ENCODE measurements at places on chromosomes 16 and 17.
A peak's percentile ranks its signal among the peaks of the same experiment; 100 is the strongest.

DNA sequence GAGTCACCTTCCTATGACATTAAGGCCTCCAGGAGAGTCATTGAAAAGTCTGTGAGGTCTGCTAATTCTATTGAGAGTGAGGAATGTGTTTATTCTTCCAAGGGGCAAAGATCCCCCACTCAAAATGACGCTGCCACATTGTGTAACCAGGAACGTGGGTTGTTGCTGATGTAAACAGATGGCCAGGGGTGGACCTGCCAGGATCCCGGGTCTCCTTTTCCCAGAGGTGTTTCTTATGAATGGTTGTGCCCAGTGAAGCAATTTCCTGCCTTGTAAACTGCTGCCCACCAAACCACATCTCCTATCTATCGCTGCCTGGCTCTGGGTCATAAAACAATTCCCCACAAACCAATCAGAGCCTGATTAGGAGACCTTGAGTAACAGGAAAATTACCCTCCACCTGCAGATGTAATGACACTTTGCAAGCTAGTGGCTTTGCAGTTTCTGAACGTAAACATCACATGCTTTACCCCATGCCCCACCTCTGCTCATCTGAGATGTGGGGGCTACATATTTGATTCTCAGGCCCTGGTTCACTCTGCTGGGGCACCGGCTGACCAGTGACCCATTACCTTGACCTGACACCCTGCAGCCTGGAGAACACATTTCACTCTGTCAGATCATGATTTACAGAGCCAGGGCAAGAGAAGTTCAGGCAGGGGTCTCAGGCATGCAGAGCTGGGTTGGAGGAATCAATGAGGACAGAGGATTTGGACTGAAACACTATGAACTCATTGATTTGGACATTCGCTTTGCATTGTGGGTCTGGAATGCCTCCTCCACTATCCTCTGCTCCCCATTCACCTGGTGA is 33.1 kb upstream of the DDX52 start:
- DNase-seq: peak; percentile 3

- DNase-seq: peak; percentile 91
Measured at GRCh38 chr17:50649042-50649908, 14.6 kb downstream of the ABCC3 start.

DNA sequence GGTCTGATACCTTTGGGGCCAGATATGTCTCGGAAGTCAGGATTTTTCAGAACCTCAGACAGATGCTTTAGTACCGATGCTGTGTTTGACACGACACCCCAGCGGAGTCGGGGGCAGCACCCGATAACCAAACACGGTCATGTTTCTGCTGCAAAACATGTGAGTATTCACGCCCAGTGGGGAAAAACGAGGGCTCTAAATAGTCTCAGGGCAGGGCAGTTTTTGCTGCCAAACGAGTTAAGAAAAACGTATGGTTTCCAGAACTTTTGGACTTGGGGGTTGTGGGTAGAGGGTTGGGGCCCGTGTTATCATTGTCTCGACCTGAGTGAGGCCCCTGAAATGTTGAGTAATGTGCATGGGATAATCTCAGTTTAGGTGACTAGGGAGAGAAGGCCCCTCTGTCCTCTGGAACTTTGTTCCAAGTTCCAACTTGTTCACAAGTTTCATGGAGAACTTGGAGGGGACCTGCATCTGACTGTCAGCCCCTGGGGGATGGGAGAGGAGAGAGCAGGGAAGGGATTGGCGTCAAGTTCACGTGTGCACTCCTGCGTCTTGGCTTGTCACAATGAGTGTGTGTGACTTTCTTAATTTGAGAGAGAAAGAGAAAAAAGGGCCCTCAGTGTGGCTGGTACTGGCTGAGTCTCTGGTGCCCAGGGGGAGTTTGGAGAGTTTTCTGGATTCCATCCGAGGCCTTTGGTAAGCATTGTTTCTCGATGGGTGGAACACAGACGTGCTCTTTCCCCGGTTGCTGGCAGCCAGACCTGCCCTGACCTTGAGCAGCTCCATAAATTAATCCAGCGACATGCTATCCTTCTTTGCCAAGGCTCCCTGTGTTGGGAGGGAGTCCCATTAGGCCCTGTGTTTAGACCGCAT is 83.9 kb upstream of the CIBAR2 start:
- no peak for DNase-seq

- DNase-seq: no peak
Measured at GRCh38 chr16:4686497-4687210, 6.7 kb upstream of the NUDT16L1 start.

GRCh38 chr17:72139212-72139611 is 18.4 kb downstream of the SOX9 start:
- peak; percentile 71 for DNase-seq

GRCh38 chr17:19868079-19868395 is 301 bp upstream of the ULK2 start:
- DNase-seq: no peak

GRCh38 chr16:30715750-30716445 is 16.9 kb downstream of the SRCAP start:
- DNase-seq: peak; percentile 25

GRCh38 chr17:37607637-37608331 is 1.4 kb downstream of the SYNRG start:
- no peak for DNase-seq

DNA sequence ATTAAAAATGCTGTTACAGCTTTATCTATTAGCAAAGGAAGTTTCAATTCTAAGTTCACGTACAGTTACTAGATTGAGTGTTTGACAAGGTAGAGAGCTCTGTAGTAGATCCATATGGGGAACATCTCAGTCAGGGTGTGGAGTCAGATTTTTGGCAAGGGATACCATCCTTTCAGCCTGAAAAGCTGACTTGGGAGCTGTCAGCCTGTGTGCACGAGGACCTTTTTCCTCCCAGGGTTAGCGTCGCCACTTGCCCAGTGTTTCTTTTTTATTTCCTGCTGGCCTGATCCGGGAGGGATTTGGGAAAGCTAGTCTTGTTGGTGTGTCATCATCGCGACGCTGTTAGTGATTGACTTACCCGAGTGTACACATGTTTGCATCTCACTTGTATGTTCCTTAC is 29.5 kb downstream of the WWOX start:
- DNase-seq: no peak

GRCh38 chr16:69012906-69013305 is 92.5 kb upstream of the HAS3 start:
- no peak for DNase-seq

- peak; percentile 30 for DNase-seq
Measured at GRCh38 chr17:28725166-28725659, 820 bp downstream of the TLCD1 start.

GRCh38 chr17:10031127-10031526 is 126.1 kb upstream of the RCVRN start:
- no peak for DNase-seq

DNA sequence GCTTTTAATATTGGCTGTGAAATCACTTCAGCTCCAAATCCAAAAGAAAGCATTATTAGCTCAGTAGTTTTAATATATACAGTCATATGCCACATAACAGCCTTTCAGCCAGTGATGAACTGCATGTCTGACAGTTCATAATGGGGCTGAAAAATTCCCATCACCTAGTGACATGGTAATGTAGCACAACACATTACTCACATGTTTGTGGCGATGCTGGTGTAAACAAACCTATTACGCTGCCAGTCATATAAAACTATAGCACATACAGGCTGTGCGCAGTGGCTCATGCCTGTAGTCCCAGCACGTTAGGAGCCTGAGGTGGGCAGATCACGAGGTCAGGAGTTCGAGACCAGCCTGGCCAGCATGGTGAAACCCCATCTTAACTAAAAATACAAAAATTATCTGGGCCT is 92.2 kb downstream of the TUBD1 start:
- peak; percentile 16 for DNase-seq

GRCh38 chr16:52757746-52758472 is 211.0 kb upstream of the TOX3 start:
- DNase-seq: no peak

DNA sequence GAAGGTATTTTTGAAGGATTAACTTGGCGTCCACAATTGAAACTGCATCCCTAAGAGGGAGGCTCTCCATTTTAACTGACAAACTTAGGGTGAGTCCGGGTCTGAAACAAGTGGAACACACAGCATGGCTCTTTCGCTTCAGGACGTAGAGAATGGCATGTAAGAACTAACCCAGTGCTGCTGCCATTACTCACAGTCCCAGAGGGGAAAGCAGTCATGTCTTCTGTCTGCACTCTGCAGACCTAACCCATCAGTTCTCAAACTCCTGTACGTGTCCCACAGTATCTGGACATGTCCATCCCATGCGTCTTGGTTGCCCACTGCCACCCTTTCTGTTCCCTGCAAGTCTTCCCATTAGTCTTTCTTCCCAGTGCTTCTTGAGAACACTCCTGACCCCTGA is 563 bp downstream of the ST6GALNAC1 start:
- no peak for DNase-seq

DNA sequence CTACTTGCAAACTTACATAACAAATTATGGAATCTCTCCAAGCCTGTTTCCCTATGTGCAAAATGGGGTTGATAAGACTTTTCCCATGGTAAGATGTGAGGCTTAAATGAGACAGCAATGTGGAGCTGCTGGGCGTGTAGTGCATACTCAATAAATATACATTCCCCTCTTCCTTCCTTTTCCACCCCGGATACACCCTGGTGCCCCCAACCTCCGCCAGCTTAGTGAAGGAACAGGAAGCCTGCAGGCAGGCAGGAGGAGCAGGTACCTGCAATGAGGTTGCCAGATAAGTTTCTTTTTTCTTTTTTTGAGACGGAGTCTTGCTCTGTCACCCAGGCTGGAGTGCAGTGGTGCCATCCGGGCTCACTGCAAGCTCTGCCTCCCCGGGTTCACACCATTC is 14.9 kb downstream of the C17orf50 start:
- DNase-seq: no peak

- DNase-seq: no peak
Measured at GRCh38 chr17:46764000-46764708, 54.3 kb downstream of the WNT3 start.

DNA sequence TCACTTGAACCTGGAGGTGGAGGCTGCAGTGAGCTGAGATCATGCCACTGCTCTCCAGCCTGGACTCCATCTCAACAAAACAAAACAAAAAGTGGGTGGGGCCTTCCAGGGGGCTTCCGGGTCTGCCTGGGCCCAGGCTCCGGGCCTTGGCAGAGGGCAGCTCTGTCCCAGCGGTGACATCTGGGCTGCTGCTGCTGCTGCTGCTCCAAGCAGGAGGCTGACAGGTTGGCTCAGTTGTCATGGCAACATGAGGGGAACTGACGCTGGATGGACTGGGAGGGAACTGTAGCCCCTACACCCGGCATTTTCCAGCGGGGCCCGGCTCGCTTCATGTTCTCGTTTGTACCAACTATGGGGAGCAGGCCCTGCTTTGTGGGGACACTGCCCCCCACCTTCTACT is 4.0 kb downstream of the BAIAP3 start:
- no peak for DNase-seq

DNA sequence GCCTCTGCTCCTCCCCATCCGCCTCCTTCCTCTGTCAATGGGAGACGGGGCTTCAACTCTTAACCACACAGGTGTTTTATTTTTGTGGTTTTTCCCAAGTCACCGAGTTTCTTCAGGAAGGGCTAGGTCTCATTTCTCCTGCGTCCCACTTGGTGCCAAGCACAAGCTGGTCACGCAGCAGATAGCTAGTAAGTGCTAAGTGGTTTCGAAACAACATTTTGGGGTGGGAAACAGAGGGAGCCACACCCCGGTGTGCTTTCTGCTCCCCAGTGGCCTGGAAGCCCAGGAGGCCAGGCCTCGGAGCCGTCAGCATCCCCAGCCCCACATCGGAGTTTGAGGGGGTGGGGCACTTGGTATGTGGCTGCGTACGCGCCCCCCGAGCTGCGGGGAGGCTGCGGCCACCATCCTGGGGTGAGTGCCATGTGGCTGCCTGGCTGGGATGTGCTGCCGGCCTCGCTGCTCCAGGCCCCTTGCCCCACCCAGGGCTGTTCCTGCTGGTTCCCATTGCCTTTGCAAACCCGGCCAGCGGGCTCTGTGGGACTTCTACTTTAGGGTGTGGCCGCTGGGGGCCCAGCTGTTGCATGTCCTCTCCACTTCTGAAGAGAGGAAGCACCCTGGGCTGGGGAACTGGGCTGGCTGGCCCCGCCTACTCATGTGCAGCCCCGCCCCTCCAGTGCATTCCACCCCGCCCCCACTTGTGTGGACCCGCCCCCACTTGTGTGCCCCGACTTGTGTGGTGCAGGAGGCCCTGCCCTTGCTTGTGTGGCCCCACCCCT is 55.6 kb downstream of the BAIAP2 start:
- peak; percentile 8 for DNase-seq

DNA sequence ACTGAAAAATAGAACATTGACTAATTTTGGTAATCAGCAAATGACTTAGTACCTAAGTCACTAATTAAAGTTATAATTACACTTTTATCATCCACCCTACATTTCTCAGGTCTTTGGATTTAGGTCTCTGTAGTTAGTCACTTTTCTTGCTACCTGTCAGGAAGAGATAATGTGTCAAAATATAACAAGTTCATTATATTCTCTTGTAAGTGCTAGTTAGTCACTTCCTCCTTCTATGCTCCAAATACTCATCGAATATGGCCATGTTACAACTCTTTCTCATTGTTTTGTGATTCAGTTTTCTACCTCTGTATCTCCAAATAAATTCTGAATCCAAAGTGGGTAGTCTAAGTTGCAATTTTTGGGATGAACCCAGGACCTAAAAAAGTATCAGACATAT is 163.5 kb upstream of the KIF2B start:
- DNase-seq: no peak
